ENCODE measurements at places on chromosomes 4 and X. TPM values are rescaled to one million over a fixed set of nuclear protein-coding genes. Genes with fewer than 3 reads are reported as not detected.

Gene IL2
- total RNA-seq, result not detected

DNA sequence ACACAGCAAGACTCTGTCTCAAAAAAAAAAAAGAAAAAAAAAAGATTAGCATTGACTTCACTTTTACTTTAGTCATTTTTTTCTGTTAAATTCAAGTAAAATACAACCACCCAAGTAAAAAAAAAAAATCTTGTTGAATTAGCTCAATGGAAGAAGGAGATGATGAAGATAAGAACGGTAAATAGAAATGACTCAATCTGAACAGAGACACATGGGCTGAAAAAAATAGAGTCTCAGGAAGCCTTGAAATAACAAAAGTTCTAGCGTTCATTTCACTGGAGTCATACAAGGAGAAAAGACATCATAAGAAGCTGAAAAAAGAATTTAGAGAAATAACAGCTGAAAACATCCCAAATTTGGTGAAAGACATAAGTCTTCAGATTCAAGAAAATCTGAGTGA, 75.5 kb downstream of the CASP3 start:
- DNase-seq, result no peak

DNA sequence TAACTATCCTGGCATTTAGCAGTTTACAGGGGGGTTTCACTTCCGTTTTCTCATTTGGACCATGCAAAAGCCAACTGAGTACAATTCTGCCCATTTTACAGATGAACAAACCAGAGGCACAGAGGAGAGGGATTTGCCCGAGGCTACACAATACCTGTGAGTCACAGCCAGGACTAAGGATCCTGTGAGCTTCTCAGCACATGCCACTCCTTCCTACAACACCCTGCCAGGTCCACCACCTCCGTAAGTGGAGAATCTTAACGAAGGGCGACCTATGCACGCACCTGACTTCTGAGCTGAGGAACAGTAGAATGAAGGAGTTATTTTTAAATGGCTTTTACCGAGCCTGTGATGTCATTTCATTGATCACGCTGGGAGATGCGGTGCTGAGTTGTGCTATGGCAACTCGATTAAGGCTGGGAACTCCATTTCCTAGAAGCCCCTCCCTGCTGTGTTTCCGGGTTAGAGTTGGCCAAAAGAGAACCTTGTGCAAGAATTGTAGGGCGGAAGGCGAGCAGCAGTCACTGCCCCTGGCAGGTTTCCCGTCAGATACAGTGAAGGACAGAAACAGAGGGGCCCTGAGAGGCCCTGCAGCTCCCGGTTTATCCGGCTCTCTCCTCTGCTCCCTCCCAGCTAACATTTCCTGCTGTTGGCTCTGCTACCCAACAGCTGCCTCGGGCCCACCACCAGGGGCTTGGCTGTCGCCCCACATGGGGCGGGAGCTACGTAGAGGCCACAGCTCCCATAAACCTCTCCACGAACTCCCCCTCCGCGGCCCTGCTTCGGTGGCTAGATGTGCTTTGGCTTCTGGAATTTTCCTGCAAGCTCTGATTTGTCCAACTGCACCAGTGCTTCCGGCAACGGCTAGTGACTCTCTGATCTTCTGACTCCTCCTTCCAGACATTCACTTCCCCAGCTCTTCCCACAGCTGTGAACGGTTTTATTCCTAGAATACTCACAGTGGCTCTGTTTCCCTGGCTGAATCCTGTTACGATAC, 75.1 kb upstream of the USP9X start:
- DNase-seq, result peak; percentile 90

DNA sequence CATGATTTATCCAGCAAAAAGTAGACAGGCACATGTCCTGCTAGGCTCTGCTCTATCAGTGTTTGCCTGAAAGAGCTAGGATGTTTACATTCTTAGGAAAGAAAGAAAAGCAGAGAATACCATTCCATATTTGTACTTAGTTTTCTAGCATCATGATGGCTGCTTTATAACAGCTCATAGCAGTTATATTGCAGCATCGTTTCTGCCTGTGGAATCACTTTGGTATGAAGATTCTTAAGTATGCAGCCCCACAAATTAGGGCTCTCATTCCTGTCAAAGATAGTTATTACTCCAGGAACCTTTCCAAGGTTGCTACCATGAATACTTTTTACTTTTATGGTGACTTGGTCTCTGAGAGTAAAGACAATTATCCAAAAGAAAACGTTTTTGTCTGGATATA, 119.0 kb upstream of the MYOZ2 start:
- no peak for DNase-seq

Gene CFAP47
- total RNA-seq, result 0.05 TPM

Gene PCDH18
- total RNA-seq, result 2.9 TPM
